Glomerular endothelial cell (primary cell): ENCODE measurements at places on chromosomes 2 and 18. TPM values are rescaled to one million over a fixed set of nuclear protein-coding genes. Genes with fewer than 3 reads are reported as not detected.

ANKRD30BL gene
- not detected in 2 replicates for total RNA-seq

PROC gene
- not detected in 2 replicates for total RNA-seq

TMEM247 gene
- not detected in 2 replicates for total RNA-seq

ASB3 gene
- 15.4 and 17.6 TPM in 2 replicates for total RNA-seq

DNA sequence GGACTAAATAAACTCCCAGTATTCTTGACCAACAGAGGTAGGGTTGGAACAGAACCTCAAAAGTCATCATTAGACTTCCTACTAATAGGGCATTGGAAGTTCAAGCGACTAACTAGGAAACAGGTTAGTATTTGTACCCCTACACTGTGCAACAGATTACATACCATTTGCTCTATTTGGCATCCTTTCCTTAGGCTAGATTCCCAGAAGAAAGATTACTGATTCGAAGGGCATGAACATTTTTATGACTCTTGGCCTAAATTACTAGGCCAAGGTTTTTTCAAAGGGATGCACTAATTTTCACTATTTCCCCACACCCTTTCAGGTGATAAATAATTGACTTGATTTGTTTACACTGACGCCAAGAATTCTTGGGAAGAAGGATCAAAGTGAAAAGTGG is 104.8 kb upstream of the CYP1B1 start:
- DNase-seq, result no peak

DNA sequence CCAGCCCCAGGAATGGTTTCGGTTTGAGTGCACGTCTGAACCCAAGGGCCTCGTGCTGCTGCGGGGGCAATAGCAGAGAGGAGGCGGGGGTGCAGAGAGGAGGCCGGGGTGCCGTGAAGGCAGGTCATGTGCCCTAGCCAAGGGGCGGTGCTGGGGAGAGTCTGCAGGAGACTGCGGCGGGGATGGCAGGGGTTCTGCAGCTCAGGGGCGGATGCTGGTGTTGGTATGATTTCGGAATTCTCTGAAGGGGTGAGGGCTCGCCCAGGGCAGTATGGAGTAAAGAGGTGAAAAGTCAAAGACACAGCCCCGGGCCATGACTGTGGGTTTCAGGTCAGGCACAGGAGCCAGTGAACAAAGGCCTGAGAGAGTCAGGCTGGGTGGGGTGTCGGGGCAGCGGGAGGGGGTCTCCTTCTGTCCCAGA is 186.5 kb upstream of the HDAC4 start:
- no peak for DNase-seq

SERPINB2 gene
- total RNA-seq, result 10.5 and 33.7 TPM in 2 replicates

GRCh38 chr18:74514860-74515495 is 18.8 kb downstream of the CNDP2 start:
- no peak for DNase-seq

DNA sequence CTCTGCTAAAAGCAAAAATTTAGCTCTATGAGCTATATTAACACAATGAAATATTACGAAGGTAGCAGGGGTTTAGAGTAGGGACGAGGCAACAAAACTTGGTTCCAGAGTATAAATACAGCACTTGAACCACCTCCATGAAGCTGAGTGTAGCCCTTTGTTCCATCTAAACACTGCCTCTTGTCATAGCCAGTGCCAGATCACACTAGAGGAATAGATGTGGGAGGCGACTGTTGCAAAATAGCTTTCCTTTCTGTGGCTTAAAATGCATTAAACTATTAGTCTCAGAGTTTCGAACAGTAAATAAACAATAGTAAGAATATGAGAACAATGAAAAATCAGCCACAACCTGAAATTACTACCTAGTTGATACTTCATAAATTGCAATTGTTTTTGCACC is 29.8 kb downstream of the PIEZO2 start:
- no peak for DNase-seq

- no peak for DNase-seq
These were observed 68.9 kb upstream of the NCK2 start for GRCh38 chr2:105675841-105676240.

GAL3ST2 gene
- total RNA-seq, result not detected in 2 replicates

FNDC4 gene
- total RNA-seq, result 27.5 and 34.3 TPM in 2 replicates

COBLL1 gene
- 9.0 and 14.2 TPM in 2 replicates for total RNA-seq

TMEM198 gene
- total RNA-seq, result 0.05 and 0.29 TPM in 2 replicates

GRCh38 chr2:99818842-99819241 is 323.5 kb downstream of the AFF3 start:
- DNase-seq, result peak; percentile 37

- no peak for DNase-seq
These were observed 1064.2 kb upstream of the FAM98A start for GRCh38 chr2:34663314-34663713.

GRCh38 chr18:77108821-77109647 is 23.5 kb downstream of the MBP start:
- DNase-seq, result no peak

- DNase-seq, result peak; percentile 86
These were observed 162.3 kb downstream of the PHLPP1 start for GRCh38 chr18:62877411-62878221.

- no peak for DNase-seq
These were observed 133.9 kb downstream of the ZNF532 start for GRCh38 chr18:58998401-58999203.

- DNase-seq, result no peak
These were observed 1137.4 kb upstream of the FAM98A start for GRCh38 chr2:34736482-34736881.

DNA sequence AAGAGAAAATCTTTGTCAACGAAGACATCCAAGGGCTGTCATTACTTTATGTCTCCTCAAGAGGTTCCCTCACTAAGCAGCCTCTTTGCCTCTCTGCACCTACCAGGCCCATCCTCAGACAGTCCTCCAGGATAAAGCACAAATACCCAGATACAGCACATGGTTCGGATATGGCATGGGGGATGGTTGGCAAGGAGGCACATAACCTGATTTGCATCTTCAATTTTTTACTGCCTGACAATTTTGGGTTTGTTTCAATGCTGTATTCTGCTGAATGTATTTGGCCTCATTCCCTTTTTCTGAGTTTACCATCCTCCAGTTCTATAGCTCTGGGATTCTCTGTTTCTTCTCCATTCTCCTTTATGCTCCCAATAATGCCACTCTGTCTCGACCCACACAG is 78.8 kb downstream of the VIT start:
- DNase-seq, result no peak

- DNase-seq, result no peak
These were observed 48.0 kb upstream of the NRXN1 start for GRCh38 chr2:51079945-51080344.

SERPINB12 gene
- total RNA-seq, result not detected in 2 replicates

DNA sequence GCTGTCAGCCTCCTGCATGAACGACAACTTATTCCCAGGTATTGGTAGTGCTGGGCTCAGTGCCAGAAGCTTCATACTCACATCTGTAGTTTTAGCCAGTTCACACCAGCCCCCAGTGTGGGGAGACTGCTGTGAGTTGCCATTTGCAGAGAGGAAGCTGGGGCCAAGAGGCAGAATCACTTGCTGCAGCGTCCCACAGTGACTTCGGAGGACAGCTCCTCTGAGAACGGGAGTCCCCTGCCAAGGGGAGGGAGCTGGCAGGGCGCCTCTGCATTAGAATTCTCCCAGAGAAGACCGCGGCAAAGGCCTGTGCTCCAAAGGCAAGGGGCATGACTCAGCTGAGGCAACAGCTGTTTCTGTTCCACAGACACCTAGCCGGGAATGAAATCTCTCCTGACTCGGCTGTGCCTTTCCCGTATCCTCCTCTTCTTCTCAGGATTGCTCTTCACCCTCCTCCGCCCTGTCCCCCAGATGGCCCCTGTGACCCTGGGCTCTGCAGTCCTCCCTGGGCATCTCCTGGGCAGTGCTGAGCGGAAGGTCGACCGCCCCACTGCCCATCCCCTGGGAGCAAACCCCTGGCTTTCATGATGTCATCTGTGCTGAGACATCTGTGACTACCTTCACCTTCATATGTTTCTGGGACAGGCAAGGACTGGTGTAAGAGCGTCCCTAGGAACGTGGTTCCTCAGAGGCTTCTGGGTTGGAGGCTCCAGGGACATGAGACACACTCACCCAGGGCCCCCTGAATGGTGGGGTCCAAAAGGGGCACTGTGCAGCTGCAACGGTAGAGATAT is 18.0 kb downstream of the MAL start:
- no peak for DNase-seq

DNA sequence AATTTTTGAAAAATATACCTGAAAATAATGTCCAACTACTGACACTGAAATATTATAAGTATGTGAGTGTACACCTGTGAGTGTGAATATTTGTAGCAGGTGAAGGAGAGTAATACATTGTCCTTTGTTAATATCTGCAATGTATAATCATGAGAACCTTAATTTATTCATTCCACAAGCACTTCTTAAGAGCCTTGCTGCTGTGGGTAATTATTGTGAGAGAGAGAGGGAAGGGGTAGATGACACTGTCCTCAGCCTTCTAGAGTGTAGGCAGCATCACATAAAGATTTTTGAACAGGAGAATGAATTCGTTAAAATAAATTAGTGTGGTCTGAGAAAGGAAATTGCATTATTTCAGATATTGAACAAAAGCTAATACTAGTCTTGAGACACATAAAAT is 157.2 kb downstream of the MAP2 start:
- no peak for DNase-seq

DNA sequence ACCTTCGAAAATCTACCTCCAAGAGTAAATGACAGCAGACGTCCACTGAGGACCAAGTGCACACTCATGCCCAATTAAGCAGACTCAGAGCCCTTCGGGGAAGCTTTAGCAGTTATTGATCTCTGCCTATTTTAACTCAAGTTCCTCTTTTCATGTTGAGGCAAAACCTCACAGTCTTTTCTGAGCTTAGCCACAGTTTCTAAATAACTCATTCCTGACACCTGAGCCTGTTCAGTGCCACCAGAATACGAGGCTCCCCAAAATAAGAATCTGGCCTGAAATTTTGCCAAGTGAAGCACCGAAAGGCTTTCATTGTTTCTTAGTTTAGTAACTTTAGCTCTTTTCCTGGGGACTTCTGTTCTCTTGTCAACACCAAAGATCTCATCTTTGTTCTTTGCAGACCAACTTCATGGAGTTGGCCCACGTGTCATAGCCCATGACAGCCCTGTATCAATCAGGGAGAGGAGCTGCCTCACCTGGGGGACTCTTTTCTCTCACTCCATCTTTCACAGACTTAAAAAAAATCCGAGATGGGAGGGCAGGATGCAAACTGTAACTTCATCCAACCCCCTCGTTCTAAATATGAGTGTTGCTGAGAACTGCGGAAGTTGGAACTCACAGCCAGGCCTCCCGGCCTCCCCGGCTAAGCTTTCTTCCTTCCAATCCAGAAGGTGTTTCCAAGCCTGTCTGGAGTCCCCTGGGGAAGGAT is 22.2 kb downstream of the INPP5D start:
- DNase-seq, result no peak

DNA sequence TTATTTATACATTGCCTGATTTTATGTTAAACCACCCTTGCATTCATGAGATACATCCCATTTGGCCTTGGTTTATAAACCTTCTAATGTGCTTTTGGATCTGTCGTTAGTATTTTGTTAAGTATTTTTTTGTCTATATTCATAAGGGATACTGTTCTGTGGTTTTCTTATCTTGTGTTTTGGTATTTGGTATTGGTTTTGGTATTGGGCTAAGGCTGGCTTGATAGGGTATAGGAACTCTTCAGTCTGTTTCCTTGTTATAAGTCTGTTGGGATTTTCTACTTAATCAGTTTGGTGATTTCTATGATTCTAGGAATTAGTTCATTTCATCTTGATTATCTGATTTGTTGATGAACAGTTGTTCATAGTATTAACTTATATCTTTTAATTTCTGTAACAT is 49.2 kb downstream of the RELCH start:
- no peak for DNase-seq

- DNase-seq, result no peak
These were observed 9.6 kb downstream of the RAX start for GRCh38 chr18:59263661-59264060.

GREB1L gene
- 1.4 and 1.5 TPM in 2 replicates for total RNA-seq

IL36B gene
- not detected in 2 replicates for total RNA-seq

DNA sequence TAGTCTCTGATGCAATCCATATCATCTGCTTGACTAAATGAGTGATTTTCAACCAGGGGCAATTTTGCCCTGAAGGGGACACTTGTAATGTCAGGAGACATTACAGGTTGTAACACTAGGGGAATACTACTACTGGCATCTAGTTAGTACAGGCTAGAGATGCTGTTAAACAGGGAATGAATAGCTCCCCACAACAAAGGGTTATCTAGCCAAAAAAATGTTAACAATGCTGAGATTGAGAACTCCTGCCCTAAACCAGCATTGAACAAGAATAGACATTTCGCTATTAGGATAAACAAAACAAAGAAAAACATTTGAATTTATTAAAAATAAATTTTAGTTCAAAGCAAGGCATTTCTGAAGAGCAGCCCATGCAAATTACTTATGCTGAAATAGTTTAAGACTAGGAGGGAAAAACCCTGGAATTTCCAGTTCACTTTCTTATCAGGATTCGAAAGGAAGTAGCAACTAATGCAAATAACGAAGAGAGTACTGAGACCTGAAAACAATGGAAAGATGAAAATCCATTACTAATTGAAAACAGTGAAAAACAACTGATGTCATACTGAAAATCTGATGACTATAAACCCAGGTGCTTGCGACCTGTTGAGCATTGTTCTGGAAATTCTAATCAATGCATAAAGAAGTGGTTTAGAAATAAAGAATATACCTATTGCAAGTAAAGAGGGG is 53.1 kb downstream of the CAB39 start:
- DNase-seq, result peak; percentile 68

- no peak for DNase-seq
These were observed 246.9 kb upstream of the TANK start for GRCh38 chr2:160913323-160913722.

GRCh38 chr2:79009388-79009787 is 16.1 kb upstream of the REG3G start:
- DNase-seq, result no peak

GRCh38 chr2:240974771-240975572 is 23.4 kb upstream of the SNED1 start:
- DNase-seq, result no peak

SLC30A3 gene
- 5.9 and 6.5 TPM in 2 replicates for total RNA-seq

ACMSD gene
- total RNA-seq, result not detected in 2 replicates

DNA sequence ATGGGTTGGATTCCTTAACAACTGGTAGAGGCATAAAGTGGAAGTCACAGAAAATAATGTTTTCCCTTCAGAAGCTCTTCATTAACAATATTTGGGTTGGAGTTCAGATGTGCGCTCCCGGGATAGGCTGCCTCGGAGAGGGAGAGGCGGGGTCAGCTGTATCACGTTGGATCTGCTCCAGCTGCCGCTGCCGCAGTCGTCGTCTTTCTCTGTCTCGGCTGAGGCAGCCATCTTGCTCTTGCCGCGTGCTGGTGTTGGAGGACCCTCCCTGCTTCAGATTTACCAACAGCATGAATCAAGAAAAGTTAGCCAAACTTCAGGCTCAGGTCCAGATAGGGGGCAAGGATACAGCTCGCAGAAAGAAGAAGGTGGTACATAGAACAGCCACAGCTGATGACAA is 35.1 kb downstream of the TANC1 start:
- no peak for DNase-seq

DNA sequence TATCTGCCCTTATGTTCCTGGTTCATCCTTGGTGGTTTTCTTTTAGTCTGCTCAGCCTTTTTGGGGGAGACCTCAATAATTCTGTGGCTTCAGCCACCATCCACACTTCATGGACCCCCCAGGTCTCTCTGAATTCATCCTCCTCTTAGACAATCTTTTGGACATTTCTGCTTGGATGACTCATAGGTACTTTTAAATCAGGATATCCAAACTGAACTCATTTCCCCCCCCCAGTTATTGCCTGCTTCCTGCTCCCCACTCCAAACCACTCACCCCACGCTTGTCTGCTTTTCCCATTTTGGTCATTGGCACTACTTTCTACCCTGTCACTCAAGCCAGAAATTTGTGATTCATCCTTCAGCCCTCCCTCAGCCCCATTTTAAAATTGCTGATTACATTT is 78.5 kb downstream of the TANC1 start:
- no peak for DNase-seq

GRCh38 chr18:47747260-47747795 is 183.1 kb downstream of the SMAD2 start:
- DNase-seq, result no peak

UPP2 gene
- total RNA-seq, result not detected in 2 replicates

ITPRIPL1 gene
- 2.0 and 3.0 TPM in 2 replicates for total RNA-seq
